ENCODE measurements at places on chromosomes 6 and 20.

GRCh38 chr6:36636283-36636682, 42.1 kb downstream of the SRSF3 start:
- DNase-seq: no peak

DNA sequence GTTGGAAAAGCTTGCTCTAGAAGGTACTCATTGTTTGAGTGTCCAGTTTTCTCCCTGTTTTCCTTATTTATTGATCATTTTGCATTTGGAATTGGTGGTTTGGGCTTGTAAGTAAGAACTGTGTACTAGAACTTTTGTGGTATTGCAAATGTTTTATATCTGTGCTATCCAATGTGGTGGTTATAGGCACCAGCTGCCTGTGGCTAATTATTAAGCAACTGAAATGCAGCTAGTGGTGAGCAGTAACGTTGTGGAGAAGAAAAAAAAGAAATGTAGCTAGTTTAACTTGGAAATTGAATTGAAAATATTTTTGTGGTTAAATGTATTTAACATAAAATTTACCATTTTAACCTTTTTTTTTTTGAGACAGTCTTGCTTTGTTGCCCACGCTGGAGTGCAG, 50.7 kb upstream of the MAPK13 start:
- no peak for DNase-seq

DNA sequence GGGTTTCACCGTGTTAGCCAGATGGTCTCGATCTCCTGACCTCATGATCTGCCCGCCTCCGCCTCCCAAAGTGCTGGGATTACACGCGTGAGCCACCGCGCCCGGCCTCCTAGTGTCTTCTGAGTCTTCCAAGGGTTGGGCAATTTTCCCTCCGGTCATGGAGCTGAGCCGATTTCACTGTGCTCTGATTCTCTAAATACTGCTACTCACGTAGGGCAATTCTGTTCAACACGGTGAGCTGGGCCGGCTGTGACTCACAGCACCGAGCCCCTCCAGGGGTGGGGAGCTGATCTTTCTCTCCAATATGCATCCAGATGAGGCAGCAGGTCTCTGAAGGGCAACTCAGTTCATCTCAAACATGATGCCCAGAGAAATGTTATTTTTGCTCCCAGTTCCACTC, 71.6 kb upstream of the CD93 start:
- no peak for DNase-seq

- DNase-seq: no peak
These were observed 39.7 kb downstream of the SUN5 start for GRCh38 chr20:32964575-32964974.

DNA sequence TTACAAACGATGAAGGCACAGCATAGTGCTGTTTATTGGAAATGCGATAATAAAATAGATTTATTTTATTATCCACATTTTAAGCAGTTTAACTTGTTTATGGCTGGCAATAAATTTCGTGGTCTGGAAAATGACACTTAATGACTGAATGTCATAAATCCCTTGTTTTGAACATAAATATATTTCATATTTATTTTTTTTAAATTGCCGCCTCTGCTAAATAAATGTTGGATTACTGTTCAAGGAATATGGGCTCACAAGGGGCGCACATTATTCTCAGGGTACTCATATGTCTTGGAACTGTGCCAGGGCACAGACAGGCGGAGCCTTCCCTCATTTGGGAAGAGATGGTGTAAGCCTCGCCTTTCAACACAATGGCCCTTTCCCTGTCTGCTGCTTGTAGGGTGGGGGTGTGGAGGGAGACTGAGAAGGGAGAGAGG, 134.3 kb downstream of the PXDC1 start:
- no peak for DNase-seq

DNA sequence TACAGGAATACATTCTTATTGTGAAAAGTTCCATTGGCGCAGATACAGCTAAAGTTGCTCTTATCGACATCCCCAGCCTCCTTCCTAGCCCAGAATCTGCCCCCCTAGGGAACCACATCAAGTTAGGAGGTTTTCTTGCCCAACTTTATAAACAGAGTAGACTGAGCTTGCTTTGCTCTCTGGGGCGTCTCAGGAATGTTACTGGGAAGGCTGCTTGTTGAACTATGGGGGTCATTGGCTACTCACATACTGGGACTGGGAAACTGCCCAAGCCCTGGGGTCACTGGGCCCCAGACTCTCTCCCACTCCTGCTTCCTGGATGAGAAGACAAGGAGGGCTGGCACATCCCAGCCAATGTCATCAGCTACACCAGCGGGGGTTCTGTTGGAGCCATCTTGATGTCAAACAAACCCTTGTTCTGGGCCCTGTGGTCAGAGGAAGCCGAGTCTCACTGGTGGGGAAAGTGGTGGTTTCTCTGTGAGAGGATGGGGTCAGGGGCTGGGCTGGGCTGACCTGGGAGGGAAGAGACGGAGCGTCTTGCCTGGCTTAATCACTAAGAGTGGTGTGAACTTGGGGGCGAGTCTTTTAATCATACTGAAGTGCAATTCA, 26.0 kb downstream of the BPIFB4 start:
- DNase-seq: no peak

GRCh38 chr6:83976871-83977270, 56.7 kb upstream of the MRAP2 start:
- no peak for DNase-seq

DNA sequence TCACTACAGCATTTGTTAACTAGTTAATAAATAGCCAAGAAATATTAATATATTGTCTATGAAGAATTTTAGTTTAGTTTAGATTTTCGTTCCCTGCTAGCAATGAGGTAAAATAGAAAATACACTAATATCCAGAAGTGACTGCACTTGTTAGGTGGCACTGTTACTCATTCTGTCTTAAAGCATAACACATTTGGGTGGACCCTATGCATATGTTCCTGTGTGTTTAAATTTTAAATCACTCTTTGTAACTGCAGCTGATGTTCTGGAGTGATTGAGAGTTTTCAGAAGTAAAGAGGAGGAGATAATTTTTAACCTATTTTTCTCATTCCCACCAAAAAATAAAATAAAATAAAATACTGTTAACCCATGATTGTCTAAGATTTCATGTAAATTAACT, 73.9 kb upstream of the SOX4 start:
- no peak for DNase-seq

DNA sequence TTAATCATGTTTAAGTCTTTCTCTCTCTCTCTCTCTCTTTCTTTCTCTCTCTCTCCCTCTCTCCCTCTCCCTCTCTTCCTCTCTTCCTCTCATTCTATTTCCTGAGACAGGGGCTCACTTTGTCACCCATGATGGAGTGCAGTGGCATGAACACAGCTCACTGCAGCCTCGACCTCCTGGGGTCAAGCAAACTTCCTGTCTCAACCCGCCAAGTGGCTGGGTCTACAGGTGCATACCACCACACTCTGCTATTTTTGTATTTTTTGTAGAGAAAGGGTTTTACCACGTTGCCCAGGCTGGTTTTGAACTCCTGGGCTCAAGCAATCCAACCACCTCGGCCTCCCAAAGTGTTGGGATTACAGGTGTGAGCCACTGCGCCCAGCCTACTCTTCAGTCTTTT, 15.7 kb upstream of the RPS10 start:
- DNase-seq: no peak

Measured in stimulated activated CD8-positive, alpha-beta memory T cell treated with anti-CD3 and anti-CD28 coated beads, Interleukin-12 subunit alpha, Interleukin-12 subunit beta, amount 100 ng/mL, for 4 hours (primary cell).